ENCODE measurements at places on chromosomes 1 and 21. TPM values are rescaled to one million over a fixed set of nuclear protein-coding genes. Genes with fewer than 3 reads are reported as not detected.

Gene GIPC2
- total RNA-seq, result 0.34 TPM

Gene KCNE2
- total RNA-seq, result not detected

Gene FCAMR
- not detected for total RNA-seq

Gene CDC14A
- 50.0 TPM for total RNA-seq

Gene GBP1
- 177 TPM for total RNA-seq

Gene CD52
- 1,759 TPM for total RNA-seq

Gene IGFN1
- total RNA-seq, result not detected

Gene TRIM17
- total RNA-seq, result 1.3 TPM
